ENCODE measurements at places on chromosomes 2 and 18.

- DNase-seq: no peak
Measured at GRCh38 chr2:108418416-108418815, 30.6 kb upstream of the GCC2 start.

DNA sequence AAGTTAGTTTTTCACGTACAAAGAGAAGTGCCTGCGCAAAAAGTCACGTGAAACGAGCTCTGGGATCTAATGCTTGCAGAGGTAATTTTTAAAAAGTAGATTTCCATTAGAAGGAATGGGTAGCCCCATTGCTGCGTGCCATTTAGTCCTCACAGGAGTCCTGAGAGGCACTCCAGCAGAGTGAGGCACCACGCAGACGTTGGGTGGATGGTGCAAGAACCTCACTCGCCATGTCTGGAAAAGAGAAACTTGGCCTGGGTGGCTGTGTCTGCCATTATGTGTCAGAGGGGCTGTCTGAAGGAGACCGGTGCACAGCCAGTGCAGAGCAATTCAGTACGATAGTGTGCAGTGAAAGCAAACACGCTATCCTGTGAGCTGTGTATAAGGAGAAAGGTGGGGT is 1.8 kb upstream of the HDAC4 start:
- DNase-seq: no peak

DNA sequence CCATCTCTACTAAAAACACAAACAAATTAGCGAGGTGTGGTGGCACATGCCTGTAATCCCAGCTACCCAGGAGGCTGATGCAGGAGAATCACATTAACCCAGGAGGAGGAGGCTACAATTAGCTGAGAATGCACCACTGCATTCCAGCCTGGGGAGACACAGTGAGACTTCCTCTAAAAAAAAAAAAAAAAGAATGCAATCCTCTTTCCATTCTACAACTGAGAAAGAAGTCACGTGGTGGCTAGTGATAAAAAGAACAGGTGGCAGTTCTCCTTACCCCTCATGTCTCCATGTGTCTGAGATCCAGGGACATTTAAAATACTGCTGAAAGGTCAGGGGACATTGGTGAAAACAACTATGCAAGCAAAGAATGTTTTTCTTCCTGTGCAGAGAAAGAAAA is 24.4 kb upstream of the GPR39 start:
- no peak for DNase-seq

DNA sequence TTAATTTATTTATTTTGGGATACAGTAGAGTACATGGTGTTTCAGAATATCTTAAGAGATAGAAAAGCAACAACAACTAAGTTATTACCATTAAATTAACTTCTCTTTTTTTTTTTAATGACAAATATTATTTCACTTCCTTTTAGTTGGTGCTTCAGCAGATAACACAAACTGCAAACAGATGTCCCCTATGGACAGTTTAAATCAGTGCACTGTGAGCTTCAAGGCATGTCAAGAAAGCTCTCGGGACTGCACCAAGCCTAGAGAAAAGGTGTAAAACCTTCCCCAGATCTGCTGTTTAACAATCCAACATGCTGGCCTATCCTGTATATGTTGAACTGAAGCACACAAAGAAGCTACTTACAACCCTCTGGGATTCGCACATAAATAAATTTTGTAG is 122.7 kb downstream of the TCF4 start:
- DNase-seq: no peak
